ENCODE measurements at places on chromosomes 11 and 22.

DNA sequence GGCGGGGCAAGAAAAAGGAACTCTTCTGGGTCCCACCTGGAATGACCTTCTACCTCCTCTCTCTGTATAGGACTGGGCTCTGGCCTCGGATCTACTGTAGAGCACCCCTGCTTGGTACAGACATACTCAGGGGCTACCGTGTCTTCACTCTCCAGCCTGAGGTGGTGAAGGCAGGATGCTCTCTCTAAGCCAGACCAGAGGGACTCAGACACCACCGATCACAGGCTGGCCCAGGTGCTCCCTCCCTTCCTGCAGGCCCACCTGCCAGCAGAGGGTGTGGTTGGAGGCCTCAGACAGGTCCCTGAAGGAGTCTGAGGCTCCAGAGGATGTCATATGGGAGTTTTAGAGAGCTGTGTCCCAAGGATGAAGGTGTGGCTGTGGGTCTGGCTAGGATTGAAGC lies 4.1 kb downstream of the NHERF4 start:
- DNase-seq: no peak

DNA sequence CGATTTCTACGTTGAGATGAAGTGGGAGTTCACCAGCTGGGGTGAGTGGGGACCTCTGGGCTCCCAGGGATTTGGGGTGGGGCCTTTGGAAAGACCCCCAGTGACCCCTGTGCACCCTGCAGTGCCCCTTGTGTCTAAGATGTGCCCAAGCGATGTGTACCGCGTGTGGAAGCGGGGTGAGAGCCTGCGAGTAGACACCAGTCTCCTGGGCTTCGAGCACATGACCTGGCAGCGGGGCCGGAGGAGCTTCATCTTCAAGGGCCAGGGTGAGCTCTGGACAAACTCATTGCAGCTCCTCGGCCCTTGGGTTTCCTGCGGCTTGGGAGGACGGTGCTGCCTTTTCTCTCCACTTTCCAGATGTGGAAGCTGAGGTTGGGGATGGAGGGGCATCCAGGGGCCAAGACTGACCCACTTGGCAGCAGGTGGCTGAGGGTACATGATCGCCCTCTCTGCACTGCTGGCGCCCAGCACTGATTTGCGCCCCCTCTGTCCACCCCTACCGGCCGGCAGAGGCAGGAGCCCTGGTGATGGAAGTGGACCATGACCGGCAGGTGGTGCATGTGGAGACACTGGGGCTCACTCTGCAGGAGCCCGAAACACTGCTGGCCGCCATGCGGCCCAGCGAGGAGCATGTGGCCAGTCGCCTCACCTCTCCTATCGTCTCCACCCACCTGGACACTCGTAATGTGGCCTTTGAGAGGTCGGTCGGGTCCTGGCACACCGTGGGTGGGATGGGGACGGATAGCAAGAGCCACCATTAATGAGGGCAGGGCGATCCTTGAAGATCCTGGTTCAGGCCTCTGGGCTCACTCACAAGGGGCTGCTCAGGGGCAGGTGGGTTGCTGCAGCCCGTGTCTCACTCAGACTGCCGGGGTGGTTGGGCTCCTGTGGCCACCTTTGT lies 2.6 kb downstream of the ANKRD13D start:
- no peak for DNase-seq

GRCh38 chr11:33449798-33450197 lies 192.6 kb downstream of the HIPK3 start:
- no peak for DNase-seq

DNA sequence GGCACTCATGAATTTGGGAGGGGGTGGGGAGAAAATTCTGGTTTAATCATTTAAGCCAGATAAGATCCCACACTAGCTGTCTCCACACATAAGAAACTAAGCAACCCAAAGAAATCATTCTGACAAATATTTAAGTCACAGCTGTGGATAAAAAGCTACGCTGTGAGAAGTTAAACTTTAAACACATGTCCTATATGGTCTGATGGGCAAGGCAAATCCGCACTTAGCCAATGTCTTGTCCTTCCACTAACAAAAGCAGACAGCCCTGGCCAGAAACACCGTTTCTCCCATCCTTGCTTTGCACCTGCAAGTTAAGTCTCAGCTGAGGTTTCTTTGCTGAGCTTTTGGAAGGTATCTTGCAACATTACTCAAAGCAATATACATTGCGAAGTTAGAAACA lies 68.0 kb downstream of the ETS1 start:
- no peak for DNase-seq

- DNase-seq: no peak
Measured at GRCh38 chr11:118870396-118871343, 13.0 kb upstream of the CXCR5 start.

GRCh38 chr11:131121426-131122333 lies 205.4 kb upstream of the SNX19 start:
- DNase-seq: no peak

GRCh38 chr11:72014761-72015320 lies 16.1 kb downstream of the IL18BP start:
- DNase-seq: no peak

GRCh38 chr11:559020-559620 lies 1.4 kb downstream of the LMNTD2 start:
- DNase-seq: no peak

DNA sequence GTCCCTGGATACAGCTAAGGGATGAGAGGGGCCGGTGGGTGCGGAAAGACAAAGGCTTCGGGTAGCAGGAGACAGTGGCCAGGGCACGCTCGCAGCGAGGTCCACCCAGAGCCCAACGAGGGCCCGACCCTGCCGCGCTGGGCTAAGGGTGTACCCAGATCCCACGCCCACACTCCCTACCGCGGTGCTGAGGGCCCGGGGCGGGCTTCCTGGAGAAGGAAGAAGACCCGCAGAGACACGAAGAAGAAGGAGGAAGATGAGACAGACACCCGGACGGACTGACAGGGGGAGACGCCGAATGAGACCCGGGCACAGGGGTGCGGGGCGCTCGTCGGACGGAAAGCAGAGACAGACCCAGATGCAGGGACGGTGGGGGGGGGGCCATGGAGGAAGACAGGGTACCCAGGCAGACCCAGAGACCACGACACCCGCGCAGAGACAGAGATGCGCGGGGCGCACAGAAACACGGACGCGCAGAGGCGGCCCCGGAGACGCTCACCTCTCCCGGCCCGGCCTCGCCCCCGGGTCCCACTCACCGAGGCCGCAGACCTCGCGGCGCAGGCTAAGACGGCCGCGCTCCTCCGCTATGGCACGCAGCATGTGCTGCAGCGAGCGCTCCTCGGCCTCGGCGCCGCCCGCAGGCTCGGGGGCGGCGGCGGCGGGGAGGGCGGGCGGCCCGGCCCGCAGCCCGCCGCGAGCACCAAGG lies 437 bp downstream of the KIAA0930 start:
- DNase-seq: no peak

- DNase-seq: peak; percentile 55
Measured at GRCh38 chr11:64233913-64234586, at the start of gene VEGFB. Gene VEGFB, plus strand, starts transcription at chr11:64234584. Its CDS starts 250 bp downstream, at chr11:64234834.

DNA sequence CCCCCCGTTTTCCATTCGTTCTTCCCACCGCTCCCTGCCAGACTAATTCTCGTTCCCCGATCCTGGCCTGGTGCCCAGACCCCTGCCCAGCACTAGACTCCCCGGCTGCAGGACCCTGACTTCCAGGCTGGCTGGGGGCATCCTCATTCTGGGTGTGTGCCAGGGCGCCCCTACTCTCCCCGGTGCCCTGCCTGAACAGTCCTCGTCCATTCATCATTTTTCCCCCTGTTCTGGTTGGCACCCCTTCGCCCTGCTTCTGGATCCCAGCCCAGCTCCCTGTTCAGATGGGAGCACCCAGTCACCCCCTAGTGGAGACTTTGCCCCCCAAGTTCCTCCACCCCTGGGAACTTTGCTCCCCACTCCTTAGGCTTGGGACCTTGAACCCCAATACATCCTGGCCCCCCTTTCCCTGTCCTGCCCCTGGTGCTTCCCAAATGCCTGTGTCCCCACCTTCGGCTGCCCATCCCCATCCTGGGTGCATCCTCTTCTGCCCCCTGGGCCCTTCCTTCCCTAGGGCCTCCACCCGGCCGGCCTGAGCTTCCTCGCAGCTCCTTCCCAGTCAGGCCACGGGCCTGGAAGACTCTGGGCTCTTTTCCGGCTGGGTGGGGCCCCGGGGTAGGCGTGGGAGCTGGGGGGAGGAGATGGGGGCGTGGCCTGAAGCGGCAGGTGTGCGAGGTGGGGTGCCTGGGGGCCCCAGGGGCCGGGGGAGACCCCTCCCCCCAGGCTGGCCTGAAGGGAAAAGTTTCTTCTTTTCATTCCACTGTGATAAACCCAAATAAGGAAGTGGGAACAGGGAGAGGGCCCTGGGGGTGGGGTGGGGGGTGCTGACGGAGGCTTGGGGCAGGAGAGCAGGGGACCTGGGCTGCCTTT lies 908 bp downstream of the PLCB3 start:
- DNase-seq: no peak

- no peak for DNase-seq
Measured at GRCh38 chr11:5846701-5847100, 5.0 kb upstream of the OR52E6 start.

- DNase-seq: no peak
Measured at GRCh38 chr11:8239040-8239439, 24.6 kb downstream of the LMO1 start.

DNA sequence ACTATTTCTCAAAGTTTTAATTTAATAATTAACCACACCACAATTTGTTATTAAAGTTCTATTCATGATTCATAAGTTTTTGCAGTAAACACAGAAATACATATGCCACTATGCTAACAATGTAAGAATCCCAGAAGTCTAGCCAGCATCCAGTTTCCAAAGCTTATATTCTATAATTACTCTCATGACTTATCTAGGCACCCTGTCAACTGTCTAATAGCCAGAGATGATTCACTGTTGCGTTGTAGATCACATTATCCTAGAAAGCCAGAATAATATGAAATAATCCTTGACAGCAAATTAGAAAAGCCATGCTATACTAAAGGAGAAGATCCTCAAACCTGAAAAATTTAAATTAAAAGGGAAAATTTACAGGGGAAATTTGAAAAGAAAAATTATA lies 141.0 kb downstream of the SOX6 start:
- no peak for DNase-seq

GRCh38 chr11:86152006-86152862 lies 83.3 kb upstream of the PICALM start:
- DNase-seq: no peak

GRCh38 chr22:35631597-35631996 lies 14.5 kb upstream of the MB start:
- peak; percentile 13 for DNase-seq

DNA sequence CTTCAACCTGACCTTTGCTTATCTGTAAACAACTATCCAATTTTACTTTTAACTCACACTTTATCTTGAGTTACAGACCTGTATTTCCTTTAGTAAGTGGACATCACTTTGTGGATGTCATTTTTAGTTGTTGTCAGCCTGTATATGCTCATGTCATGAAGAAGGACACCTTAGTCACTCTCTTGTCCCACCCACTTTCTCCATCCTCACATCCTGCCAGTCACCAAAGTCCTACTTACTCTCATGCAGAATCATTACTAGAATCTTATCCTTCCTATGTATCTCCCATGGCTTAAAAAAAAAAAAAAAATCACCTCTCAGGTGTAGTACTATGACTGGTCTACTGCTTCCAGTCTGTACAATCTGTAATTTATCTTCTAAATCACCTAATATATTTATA lies 43.3 kb downstream of the SESN3 start:
- DNase-seq: no peak

DNA sequence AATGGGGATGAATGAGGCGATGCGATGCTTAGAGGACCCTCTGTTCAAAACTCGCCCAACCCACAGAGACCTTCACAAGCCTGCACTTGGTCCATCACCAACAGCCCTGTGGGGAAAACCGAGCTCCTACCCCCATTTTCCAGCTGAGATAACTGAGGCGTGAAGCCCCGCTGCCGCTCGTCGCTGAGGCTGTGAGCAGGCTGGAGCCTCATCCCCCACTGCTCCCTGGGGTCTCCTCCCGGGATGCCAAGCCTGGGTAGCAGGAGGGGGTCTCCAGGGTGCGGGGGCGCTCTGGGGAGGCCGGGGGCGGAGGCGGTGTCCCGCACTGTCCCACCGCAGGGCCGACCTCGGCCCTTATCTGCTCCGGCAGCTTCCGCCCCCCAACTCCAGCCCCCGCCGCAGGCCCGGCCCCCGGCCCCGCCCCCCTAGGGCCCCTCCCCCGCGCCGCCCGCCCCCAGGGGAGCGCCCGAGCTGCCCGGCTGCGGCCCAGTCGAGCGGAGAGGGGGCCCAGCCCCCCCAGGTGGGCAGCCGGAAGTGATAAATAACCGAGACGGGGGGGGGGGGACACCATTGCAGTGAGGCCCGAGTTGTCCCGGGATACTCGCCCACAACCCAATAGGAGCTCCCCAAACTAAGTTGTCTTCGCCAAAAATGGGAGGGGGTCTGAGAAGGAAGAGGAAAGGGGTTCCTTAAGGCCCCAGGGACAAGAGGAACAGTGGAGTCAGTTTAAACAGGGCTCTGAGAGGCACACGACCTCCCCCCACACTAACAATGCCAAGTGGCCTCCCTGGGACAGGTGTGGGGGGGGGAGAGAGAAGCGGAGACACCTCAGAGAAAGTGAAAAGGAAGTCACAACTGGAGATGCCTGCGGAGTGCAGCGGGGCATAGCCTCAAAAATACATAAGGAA lies 8.3 kb upstream of the SLC39A13 start:
- no peak for DNase-seq

DNA sequence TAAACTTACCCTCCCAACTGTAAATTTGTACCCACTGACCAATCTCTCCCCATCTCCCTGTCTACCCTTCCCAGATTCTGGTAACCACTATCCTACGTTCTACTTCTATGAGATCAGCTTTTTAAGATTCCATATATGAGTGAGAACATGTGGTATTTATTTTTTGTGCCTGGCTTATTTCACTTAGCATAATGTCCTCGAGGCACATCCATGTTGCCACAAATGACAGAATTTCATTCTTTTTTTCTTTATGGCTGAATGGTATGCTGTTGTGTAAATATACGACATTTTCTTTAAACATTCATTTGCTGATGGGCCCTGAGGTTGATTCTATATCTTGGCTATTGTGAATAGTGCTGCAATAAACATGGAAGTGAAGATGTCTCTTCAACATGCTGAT lies 74.7 kb upstream of the RRM1 start:
- DNase-seq: no peak

GRCh38 chr11:14111496-14111895 lies 149.0 kb downstream of the SPON1 start:
- DNase-seq: no peak

GRCh38 chr11:69257838-69258658 lies 35.9 kb upstream of the MYEOV start:
- DNase-seq: no peak

DNA sequence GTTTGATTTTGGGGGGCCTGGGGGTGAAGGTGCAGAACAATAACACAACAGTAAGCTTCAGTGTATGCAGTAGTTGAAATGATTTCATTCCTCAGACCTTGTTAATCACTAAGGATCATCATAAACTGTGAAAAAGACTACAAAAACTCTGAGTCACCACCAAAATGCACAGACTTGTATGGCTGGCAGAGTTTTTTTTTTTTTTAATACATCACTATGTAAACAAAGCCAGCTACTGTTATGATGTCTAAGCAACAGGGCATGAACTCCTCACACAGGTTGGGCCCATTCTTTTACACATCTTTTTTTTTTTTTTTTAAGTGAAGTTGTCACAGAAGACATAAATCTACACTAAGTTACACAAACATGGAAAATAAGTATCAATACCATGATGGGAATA lies 311.9 kb downstream of the GUCY1A2 start:
- no peak for DNase-seq

GRCh38 chr22:38243007-38243765 lies 29.6 kb downstream of the TMEM184B start:
- DNase-seq: no peak
